ENCODE measurements at places on chromosomes 7 and 10.

DNA sequence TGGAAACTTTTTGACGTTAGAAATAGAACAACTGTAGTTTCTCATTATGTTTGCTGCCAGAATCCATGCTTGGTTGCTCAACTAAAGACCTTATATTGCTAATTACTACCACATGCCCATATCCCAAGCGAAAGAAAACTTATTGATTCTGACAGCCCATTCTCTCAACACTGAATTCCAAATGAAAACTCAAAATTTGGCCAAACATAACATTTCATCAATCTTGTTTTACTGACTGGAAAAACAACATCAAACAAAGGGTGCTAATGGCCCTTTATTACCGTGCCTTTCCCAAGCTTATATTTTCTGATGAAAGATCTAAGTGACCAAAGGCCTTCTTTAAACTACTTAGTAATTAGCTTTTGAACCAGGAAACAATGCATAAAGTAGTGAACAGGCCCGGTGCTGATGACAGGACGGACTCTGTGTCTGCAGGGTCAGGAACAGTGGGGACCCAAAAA, 531.8 kb downstream of the KCNMA1 start:
- DNase-seq, result no peak

- DNase-seq, result peak; percentile 47
Observed at GRCh38 chr10:98332623-98333269, 64.8 kb upstream of the LOXL4 start.

- DNase-seq, result peak; percentile 83
Observed at GRCh38 chr10:75211007-75211691, 553 bp downstream of the VDAC2 start.

DNA sequence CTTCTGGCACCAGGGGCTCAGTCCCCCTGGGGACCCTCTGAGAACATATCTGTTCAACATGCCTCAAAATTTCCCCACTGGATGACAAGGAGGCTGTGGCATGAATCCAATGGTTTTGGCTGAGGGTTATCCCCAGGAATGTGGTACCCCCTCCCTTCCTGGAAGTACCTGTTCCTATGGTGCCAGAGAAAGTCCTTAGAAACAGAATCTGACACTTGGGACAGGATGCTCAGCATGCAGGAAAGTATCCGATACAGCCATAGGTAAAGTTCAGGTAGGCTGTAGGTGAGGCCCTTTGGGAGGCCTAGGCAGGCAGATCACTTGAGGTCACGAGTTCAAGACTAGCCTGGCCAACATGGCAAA, 42.7 kb upstream of the A1CF start:
- DNase-seq, result peak; percentile 48
